Aorta (tissue), 5 donors: ENCODE measurements at places on chromosomes 11 and 22. TPM values are rescaled to one million over a fixed set of nuclear protein-coding genes. Genes with fewer than 3 reads are reported as not detected.

GRCh38 chr11:124101737-124102136 is 13.5 kb upstream of the VWA5A start:
- H3K4me3 ChIP-seq = no peak overlapping the region
- H3K27me3 ChIP-seq = no peaks in the 10 kb centered on the region
- H3K36me3 ChIP-seq = no peaks in the 10 kb centered on the region
- H3K27ac ChIP-seq = no peak overlapping the region
- no peak for DNase-seq

DNA sequence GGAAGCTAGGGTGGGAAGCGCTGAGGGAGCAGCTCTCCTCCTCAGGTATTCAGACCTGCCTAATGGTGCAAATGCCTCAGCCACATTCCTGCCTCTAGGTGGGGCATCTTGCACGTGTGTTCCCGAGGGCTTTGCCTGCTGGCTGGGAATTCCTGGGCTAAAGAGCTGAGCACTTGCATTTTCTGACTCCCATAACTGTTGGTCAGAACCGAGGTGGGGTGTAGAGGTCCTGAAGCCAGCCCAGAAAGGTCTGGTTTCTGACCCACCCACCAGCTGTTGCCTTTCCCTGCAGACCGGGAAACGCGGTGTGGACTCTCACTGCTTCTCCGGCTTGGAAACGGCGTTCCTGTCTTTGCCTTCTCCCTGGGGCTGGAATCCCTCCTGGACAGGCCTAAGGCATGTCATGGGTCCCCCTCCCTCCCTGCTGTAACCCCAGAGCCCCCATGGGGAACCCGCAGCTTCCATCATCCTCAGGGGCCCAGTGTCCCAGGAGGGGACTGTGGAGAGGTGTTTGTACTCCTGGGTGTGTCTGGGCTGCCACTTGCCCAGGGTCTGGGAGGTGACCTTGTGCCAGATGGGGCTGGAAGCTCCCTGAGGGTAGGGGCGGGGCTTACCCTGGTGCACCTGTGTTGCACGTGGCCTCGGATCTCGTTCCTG is 24.0 kb upstream of the SMIM38 start:
- H3K4me1 ChIP-seq = no peaks in the 10 kb centered on the region
- H3K4me3 ChIP-seq = no peak overlapping the region
- no peak for DNase-seq
- H3K27me3 ChIP-seq = no peaks in the 10 kb centered on the region

GRCh38 chr11:17219016-17219415 is 11.2 kb upstream of the PIK3C2A start:
- no peak overlapping the region for H3K4me3 ChIP-seq
- H3K27ac ChIP-seq = no peak overlapping the region
- no peaks in the 10 kb centered on the region for H3K36me3 ChIP-seq
- DNase-seq = no peak
- H3K27me3 ChIP-seq = no peaks in the 10 kb centered on the region
- H3K4me1 ChIP-seq = no peaks in the 10 kb centered on the region

- DNase-seq = no peak
- H3K27me3 ChIP-seq = no peaks in the 10 kb centered on the region
- no peaks in the 10 kb centered on the region for H3K4me1 ChIP-seq
- peaks cover 4% of the 10 kb centered on the region for H3K36me3 ChIP-seq
- H3K4me3 ChIP-seq = no peak overlapping the region
Observed at GRCh38 chr11:72924568-72925190, 110.5 kb downstream of the ATG16L2 start.

DNA sequence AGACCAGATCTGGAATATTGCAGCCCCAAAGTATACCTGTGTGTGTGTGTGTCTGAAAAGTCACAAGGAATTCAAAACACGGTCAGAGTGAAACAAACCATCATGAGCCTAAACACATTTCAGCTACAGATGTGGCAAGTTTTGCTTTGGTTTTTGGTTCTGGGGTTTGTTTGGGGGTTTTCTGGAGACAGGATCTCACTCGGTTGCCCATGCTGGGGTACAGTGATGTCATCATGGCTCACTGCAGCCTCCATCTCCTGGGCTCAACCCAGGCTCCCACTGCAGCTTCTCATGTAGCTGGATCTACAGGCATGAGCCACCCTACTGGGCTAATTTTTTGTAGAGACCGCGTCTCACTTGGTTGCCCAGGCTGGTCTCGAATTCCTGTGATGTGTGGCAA is 41.4 kb upstream of the PHF21A start:
- no peak overlapping the region for H3K27ac ChIP-seq
- no peak for DNase-seq
- H3K4me1 ChIP-seq = no peaks in the 10 kb centered on the region

DNA sequence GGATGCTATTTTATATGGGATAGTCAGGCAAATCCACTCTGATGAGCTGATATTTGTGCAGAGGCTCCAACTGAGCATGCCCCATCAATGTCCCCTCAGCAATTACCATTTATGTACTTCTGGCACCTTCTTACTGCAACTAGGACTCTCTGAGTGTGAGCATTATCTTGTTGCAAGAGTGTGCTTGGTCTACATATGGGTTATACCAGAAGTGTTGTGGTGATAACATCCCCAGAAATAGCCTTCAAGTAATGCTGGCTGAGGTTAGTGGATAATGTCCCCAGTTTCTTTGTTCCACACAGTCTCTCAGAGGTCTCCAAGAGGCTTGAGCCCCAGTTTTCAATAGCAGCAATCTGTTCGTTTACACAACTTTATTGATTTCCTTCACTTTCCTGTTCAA is 408.6 kb downstream of the JRKL start:
- no peaks in the 10 kb centered on the region for H3K27me3 ChIP-seq
- H3K4me1 ChIP-seq = no peaks in the 10 kb centered on the region
- no peak overlapping the region for H3K4me3 ChIP-seq

DNA sequence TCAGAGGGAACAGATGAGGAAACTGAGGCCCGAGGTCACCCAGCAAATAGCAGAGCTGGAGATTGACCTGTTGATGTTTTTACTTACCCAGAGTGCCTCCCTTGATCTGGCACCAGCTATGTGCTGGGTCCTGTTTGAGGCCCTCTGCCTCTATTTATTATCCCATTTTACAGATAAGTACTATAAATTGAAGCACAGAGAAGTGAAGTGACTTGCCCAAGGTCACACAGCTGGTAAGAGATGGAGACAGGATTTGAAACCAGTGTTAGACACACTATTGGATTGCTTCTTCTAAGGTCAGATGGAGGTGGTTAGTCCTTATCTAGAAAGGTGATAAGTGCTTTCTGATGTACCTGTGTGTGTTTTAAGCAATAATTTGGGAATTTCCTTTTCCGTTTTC is 13.5 kb downstream of the SGSM1 start:
- DNase-seq = no peak
- no peaks in the 10 kb centered on the region for H3K27me3 ChIP-seq
- peaks cover 1% of the 10 kb centered on the region for H3K4me1 ChIP-seq
- H3K36me3 ChIP-seq = no peaks in the 10 kb centered on the region

DNA sequence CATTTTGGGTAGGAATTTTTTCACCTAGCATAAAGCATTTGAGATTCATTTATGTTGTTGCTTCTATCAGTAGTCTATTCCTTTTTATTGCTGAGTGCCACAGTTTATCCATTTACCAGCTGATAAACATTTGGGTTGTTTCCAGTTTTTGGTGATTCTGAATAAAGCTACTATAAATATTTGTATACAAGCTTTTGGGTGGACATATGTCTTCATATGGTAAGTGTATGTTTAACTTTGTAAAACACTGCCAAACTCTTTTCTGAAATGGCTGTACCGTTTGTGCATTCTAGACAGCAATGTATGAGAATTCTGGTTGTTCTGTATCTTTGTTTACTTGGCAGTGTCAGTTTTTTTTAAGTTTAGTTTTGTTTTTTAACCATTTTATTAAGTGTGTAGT is 16.9 kb downstream of the USP47 start:
- DNase-seq = no peak
- H3K4me1 ChIP-seq = peaks cover 4% of the 10 kb centered on the region
- no peak overlapping the region for H3K27ac ChIP-seq

DNA sequence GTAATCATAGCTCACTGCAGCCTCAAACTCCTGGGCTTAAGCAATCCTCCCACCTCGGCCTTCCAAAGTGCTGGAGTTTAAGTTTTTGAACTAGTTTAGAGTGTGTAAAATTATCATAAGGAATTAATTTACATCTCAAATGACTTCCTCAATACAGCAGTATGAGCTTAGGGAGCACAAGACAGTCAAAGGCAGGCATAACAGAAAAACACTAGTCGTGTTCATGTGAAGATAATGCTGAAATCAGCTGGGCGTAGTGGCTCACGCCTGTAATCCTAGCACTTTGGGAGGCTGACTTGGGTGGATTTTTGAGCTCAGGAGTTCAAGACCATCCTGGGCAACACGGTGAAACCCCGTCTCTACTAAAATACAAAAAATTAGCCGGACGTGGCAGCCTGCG is 25.8 kb downstream of the YDJC start:
- no peaks in the 10 kb centered on the region for H3K4me1 ChIP-seq
- no peaks in the 10 kb centered on the region for H3K27me3 ChIP-seq
- H3K4me3 ChIP-seq = no peak overlapping the region
- no peak overlapping the region for H3K27ac ChIP-seq

DNA sequence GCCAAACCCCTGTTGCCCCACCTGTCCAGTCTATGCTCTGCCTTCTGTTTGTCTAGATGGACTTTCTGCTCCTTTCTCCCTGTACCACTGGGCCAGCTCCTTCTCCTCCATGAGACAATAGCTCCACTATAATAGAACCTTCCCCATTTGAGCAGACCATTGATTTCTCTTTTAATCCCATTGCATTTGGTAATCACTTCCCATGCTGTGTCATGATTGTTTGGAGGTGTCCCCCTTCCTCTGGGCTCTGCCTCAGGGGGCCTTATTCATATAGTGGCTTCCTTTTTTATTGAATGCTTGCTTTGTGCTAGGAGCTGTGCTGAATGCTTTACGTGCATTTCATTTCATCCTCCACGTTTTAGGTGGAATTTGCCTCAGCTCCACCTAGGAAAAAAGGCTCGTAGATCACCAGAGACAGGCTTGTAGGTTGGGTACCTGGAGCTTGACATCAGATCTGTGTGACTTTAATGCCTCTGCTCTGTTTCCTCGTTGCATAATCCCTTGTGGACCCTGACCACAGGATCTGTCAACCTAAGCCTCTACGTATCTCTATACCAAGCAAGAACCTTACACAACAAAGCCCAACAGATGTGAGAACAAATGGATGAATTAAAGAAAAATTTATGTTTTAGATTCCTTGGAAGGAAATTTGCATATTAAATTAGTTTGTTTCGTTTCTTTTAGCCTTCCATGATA is 106.2 kb upstream of the RASSF10 start:
- no peak for DNase-seq
- H3K27ac ChIP-seq = no peak overlapping the region
- no peak overlapping the region for H3K4me3 ChIP-seq
- H3K27me3 ChIP-seq = no peaks in the 10 kb centered on the region

- no peaks in the 10 kb centered on the region for H3K4me1 ChIP-seq
- H3K27ac ChIP-seq = no peak overlapping the region
- H3K36me3 ChIP-seq = no peaks in the 10 kb centered on the region
- no peak for DNase-seq
Observed at GRCh38 chr11:122803306-122803705, 35.0 kb upstream of the CRTAM start.

Gene DEUP1
- total RNA-seq = not detected

Gene GP1BB
- total RNA-seq = 3.6 TPM

Gene MISFA
- total RNA-seq = 1.8 TPM

Gene MUC15
- not detected for total RNA-seq

Gene OR8B8
- not detected for total RNA-seq
